Kidney capillary endothelial cell (primary cell): ENCODE measurements at places on chromosomes 12 and 14.
A peak's percentile ranks its signal among the peaks of the same experiment; 100 is the strongest.

DNA sequence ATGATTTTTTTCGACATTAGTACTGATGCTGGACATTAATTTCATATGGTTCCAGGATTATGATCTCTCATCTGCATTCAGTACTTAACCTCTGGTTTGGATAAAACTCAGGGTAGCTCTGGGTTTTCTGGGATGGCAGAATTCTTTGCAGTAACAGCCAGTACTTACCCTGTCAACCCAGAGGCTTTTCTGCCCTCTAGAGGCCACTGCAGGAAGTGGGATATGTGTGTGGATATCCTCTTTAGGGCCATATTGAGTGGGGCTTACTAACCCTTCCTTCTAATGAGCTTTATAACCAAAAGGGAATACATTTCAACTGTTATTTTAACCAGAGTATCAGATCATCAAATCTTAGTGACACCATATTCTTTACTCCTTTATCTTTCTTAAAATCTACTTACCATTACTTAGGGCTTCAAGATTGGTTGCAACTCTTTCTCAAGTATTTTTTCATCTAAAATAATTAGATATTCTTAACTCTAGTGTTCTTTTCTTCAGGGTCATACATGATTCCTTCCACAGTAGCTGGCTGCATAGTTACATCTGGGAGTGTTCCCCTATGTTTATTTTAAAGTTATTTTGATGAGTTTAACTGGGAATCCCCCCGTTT lies 488.0 kb upstream of the STXBP6 start:
- no peak for DNase-seq

DNA sequence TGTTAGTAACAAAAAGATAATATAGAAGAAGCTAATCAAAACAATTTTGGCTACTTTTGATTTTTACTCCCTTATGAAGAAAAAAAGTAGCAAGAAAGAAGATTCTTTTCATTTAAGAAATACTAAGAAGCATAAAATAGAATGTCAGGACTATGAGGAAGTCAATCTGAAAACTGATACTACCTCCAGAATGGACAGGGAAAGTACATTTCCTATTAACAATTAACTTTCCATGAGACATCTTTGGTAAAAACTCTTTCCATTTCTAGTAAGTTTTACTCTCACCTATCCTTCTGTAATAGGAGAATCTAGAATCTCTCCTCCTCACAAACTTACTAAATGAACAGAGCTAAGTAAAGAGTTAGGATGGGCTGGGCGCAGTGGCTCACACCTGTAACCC lies 51.3 kb upstream of the NPFF start:
- DNase-seq: no peak

- no peak for DNase-seq
These were observed 4.1 kb upstream of the SERPINA1 start for GRCh38 chr14:94392510-94392935.

DNA sequence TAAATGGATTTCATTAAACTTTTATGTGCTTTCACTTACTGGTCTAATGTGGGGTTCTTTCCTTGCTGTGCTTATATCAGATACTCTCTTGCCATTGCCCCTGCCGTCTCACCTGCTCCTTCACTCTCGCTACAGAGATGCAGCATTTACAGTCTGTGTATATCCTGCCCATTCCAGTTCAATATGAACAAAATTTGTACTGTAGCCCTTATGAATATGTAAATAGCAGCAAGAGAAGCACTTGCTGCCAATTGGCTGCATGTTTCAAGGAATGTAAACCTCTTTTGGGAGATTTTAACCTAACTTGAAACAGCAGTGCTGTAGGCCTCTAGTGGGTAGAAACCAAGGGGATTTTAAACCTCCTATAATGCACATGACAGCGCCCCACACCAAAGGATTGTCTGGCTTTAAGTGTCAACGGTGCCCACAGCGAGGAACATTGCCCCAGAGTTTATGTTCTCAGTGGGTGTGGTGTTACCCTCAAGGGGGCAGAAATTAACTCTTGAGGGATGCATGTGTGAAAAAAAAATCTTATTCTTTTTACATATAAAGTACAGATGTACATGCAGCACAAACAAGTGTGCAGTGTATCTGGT lies 19.1 kb downstream of the PCNX1 start:
- no peak for DNase-seq

- no peak for DNase-seq
These were observed 20.6 kb downstream of the RASSF8 start for GRCh38 chr12:25979059-25979458.

GRCh38 chr12:5588176-5588575 lies 156.3 kb downstream of the NTF3 start:
- DNase-seq: peak; percentile 30

DNA sequence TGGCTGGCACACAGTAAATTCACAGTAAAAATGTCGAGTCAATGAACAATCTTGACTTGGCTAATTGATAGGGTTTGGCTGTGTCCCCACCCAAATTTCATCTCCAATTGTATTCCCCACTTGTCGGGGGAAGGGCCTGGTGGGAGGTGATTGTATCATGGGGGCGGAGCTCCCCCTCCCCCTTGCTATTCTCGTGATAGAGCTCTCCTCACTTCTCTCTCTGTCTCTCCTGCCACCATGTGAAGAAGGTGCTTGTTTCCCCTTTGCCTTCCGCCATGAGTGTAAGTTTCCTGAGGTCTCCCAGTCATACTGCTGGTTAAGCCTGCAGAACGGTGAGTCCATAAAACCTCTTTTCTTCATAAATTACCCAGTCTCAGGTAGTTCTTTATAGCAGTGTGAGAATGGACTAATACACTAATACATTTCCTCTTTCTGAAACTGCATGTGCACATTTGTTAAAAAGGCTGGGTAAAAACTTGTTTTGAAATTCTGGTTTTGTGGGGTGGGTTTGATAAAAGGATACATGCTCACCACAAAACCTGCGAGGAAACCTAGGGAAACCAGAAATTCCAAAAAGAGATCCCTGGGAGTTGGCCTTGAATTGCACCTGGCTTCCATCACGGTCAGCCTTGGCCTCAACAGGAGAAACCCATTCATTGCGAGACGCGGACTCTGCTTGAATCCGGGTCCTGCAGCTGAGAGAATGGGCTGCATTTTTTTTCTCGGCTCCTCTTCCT lies 16.2 kb upstream of the MYL2 start:
- no peak for DNase-seq

GRCh38 chr14:64185184-64185583 lies 109.0 kb downstream of the ESR2 start:
- DNase-seq: no peak

DNA sequence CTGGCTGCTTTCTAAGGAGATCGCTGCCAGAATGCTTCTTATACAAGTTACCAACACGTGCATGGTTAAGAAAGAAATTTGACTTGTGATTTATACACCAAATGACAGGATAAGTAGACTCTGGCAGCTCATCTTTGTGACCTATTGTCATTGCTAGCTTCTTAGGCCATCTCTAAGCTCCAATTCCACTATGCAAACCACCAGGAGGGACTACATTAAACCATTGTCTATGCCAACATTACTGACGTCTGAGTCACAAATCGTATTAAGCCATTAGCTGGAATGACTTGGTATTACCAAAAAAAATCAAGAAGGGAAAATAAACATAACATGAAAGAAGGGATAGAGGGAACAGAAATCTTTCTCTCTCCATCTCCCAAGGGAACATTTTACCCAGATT lies 15.8 kb upstream of the VPS33A start:
- peak; percentile 30 for DNase-seq

DNA sequence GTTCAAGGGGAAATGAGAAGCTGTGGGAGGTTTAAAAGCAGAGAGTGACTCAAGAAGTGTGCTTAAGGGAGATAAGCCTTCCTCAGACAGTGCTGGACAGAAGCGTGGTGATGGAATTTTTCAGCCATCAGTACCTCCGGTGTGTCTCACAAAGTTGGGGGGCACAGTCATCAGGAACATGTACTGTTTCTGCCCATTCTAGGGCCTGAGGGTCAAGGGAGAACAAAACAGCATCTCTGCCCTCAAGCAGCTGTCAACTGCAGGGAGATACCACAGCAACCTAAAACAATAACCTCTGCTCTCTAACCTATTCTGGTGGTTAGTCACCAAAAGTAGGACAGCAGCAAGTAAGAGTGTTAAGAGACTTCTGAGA lies 2.0 kb upstream of the STON2 start:
- DNase-seq: no peak

DNA sequence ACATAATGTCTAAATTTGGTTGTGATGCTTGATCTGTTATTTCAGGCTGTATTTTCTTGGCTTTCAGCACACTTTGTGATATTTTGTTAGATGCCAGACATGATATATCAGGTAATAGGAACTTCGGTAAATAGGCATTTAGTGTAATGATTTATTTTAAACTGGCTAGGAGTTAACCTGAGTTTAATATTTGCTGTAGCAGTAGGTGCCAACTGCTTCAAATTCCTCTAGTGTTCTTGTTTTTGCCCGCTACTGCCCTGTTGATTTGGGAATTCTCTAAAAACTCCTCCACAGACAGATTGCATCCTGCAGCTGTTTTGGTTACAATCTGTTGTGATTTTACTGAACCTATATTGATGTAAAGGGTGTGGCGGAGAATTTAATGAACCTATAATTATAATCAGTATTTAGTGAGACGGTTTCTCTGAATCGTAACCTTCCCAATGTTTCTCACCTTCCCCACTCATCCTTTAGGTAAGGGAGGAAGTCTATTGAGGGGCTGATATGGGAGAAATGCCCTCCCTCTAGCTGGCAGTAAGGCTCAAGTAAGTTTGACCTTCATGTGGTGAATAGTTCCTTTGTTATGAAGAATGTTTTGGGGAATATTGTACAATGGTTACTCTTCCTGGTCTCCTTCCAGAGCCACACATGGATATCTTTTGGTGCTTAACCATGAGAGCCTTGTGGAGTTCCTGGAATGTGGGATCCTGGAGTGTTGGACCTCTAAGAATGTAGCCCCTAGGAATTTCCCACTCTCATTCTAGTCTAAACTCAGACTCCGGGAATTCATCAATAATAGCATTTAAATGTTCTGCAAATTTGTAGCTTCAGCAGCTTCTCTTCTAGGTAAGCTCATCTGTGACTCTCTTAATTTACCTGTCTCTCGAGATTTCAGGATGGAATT lies 634.1 kb downstream of the FSCB start:
- no peak for DNase-seq

- no peak for DNase-seq
These were observed 14.2 kb downstream of the ZFYVE21 start for GRCh38 chr14:103729496-103730448.

DNA sequence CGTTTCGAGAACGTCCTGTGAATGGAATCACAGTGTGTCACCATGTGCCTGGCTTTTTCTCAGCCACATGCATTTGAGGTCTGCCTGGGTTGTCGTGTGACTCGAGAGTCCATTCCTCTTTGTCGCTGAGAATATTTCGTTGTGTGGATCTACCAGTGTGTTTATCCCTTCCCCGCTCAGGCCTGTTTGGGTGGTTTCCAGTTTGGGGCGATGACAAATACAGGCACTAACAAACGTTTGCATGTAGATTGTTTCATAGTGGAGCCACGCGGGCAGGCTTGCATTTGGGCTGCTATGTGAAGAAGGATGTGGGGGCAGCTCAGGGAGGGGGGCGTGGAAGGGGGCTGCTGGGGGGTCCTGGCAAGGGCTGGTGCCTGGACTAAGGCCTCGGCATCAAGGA lies 14.1 kb downstream of the RIN3 start:
- DNase-seq: no peak

DNA sequence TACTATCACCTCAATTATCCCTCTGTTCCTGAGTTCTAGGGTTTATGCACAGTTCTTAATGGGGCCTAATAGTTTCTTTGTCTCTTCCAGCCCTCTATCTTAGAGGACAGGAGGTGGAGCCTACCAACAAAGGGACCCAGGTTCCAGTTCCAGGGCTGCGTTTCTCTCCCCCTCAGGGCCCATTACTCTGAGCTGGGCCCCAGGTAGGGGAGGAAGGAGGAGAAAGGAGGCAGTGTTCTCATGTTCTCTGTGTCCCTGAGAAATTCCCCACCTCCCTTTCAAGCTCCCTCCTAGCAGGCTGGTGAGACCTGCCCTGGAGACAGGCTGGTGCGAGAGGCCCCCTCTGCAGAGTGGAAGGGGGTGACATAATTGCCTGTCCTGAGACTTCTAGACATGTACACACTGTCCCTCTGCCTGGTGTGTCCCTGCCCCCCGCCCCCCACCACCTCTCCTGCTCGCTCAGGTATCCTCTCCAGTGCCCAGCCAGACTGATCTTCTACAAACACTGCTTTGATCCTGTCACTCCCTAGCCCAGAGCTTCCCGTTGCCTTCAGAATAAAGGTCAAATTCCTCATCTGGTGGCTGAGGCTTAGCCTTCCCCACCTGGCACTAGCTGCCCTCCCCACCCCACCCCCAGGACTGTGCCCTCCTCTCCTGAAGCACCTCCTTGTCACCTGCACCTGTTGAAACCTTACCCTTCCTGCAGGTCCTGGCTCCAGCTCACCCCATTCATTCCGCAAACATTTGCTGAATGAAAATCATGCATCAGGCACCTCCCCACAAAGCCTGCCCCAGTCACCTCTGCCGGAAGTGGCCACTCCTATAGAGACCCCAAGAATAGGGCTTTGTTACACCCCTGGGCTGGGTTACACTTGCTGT lies 21.1 kb upstream of the KRT8 start:
- DNase-seq: no peak

DNA sequence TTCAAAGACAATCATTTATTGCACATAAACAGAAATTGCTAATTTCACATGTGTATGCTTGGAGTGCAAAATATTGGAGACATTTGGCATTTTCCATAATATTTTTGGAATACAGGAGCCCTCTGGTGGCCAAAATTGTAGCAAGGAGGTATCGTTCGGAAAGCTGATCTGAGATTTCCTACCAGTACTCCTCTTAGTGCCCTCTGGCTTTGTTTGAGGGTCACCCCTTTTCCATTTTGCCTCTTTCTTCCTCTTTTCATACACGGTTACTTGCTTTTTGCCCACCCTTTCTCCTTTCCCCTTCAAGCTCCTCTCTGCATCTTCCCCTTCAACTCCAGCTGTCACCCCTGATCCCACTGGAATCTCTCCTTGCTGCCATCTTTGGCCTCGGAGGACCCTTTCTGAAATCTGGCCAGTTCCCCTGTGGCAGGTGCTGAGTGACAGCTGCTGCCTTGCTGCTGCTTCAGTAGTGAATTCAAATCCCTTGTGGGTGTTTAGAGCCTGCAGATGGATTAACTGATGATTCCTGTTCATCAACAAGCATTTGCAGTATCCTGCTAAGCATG lies 164.6 kb upstream of the PARP11 start:
- peak; percentile 30 for DNase-seq

DNA sequence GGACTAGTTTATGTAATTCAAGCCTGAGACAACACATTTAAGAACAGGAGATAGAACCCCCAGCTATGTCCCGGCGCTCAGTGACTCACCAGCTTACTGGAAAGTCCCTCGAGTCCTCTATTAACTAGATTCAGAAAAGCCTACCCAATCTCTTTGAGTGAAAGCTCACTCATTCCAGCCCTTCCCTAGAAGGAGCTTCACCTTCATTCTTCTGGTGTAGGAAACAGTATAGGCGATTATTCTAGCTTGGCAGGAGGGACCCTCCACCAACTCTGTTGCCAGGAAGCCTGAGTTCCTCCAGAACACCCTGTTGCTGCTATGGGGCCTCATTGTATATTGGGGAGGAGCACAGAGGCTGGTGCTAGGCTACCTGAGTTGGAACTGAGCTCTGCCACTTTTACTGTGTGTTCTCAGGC lies 57.2 kb upstream of the AEBP2 start:
- DNase-seq: no peak

GRCh38 chr14:102544046-102544746 lies 34.6 kb upstream of the ANKRD9 start:
- DNase-seq: no peak
